ENCODE measurements at places on chromosomes 5 and 9.

- DNase-seq = no peak
Measured at GRCh38 chr9:137514691-137515337, 35.4 kb downstream of the PNPLA7 start.

GRCh38 chr5:122788996-122789395 is 14.1 kb downstream of the SNX2 start:
- no peak for DNase-seq

DNA sequence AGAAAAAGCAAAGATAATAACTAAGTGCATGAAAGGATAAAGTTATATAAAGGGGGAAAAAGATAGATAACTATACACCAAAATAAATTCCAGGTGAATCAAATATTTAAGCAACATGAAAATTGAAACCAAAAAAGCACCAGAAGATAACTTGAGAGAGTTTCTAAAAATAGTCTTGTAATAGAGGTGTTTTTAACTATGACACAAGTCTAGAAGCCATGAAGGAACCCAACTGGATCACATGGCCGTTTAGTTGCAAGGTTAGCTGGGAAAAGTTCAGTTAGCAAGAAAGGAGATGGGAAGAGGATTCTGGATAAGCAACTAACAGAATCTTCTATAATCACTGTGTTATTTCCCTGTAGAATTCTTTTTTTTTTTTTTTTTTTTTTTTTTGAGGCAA is 9.2 kb upstream of the RASA1 start:
- DNase-seq = no peak

DNA sequence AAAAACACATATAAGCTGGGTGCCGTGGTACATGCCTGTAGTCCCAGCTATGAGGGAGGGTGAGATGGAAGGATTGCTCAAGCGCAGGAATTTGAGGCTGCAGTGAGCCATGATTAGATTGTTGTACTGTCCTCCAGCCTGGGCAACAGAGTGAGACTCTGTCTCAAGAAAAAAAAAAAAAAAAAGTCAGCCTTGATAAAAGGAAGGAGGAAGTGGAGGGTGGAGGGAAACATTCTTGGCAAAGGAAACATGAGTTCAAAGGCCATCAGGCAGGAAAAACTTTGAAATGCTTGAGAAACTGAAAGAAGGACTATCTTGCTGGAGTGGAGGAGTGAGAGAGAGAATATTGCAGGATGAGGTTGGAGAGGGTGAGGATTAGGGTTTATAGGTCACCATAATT is 18.3 kb upstream of the ANKHD1 start:
- no peak for DNase-seq

DNA sequence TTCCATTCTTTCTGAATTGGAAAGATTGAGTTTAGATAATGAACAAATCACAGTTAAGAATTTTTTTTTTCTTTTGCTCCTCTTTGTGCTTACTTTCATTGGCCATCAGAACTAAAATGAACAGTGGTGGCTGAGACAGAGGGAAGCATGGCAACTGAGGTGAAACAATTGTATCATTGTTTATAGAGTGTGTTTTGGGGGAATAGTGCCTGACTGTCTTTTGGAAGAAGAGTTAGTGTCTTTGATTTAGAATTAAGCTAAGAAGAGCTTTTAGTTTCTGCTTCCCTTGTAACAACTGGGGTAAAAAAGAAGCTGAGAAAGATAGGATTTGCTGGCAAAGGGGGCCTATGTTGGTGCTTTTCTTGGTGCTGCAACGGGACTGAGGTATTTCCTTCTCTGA is 24.0 kb downstream of the HSD17B4 start:
- DNase-seq = no peak

DNA sequence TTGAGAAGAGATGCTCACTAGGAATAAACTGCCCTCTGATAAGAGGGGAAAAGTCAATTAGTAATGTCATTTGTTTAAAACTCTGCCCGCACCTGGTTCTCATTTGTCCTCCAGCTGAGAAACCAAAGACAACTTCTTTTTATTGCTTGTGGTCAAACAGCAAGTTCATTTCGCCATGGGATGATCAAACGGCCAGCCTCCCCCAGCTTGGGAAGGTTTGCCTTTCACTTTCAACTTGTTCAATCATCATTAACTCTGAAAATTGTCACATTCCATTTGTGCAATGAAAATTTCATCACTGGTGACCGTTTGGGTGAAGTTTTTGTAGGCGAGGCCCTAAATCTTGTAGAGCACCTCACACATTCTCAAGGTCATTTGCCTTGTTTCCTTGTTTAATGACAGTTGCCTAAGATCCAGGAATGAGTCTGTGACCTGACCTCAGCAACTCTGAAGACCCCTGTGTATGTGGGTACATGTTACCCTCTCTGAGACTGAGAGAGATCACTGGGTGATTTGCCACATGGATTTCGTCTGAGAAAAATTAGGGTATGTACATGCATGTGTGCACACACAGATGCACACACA is 117.7 kb downstream of the MARCHF3 start:
- no peak for DNase-seq

GRCh38 chr9:101706997-101707396 is 31.4 kb downstream of the GRIN3A start:
- DNase-seq = no peak

- DNase-seq = no peak
Measured at GRCh38 chr5:113950186-113950585, 411.7 kb upstream of the KCNN2 start.

DNA sequence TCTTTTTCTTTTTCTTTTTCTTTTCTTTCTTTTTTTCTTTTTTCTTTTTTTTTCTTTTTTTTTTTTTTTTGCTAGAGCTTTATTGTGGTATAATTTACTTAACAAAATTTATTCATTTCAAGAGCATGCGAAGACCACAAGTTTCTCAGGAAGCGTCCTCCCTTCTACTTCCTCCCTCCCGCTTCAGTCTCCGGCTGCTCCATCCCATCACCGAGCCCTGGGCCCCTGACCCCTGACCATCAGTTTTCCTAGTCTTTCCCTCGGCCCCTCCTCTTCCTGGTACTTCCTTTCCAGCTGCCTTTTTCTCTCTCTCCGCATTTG is 34.7 kb downstream of the C9orf152 start:
- no peak for DNase-seq

- DNase-seq = no peak
Measured at GRCh38 chr5:134594797-134595457, 37.7 kb downstream of the SAR1B start.

DNA sequence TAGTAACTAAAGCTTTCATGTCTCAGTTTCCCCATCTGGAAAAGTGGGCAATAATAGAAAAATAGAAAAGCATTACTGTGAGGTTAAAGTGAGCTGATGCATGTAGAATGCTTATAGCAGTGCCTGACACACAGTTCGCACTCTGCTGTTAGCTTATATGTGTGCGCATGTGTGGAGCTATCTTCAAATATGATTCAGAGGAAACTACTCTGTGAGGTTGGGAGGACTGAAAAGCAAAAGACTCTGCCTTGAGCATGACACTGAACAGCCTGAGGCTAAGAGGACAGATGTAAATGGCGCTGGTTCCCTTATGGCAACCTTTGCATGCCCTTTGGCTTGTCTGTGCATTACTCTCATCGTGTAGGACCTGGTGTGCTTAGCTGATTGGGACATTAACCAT is 19.4 kb downstream of the NTRK2 start:
- DNase-seq = no peak

DNA sequence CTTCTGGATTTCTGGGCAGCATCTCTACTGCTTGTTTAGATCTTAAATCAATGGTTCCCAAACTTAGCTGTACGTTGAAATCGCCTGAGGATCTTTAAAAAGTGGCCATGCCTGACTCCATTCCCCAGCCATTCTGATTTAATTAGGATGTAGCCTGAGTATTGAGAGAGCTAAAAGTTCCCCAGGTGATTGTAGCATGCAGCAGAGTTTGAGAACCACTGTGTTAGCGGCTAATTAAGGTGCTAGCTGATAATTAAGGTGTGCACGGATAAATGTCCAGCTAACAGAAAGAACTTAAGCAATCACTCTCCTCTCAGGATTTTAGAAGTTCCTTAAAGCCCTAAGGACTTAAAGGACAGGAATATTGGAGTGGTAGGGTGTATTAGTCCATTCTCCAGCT is 89.1 kb downstream of the NMUR2 start:
- DNase-seq = no peak

- no peak for DNase-seq
Measured at GRCh38 chr5:145443366-145443765, 391.8 kb downstream of the PRELID2 start.

- no peak for DNase-seq
Measured at GRCh38 chr5:173592050-173592669, 24.3 kb downstream of the BOD1 start.

DNA sequence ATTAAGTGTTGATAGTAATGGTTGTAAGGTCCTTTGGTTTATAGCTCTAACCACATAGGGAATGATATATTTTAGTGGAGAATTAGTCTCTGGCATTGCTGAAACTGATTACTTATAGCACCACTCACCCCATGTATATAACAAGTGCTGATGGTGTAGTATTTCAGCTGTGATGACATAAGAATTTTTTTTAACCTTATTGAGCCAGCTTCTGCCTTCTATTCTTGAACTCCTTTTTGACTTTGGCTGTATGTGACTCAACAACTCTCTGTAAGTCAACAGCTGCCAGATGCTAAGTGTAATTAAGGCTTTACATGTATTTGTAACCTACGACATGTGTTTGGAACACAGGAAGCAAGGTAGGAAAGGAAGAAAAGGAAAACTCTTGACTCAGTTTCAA is 929.6 kb upstream of the WWC1 start:
- no peak for DNase-seq

DNA sequence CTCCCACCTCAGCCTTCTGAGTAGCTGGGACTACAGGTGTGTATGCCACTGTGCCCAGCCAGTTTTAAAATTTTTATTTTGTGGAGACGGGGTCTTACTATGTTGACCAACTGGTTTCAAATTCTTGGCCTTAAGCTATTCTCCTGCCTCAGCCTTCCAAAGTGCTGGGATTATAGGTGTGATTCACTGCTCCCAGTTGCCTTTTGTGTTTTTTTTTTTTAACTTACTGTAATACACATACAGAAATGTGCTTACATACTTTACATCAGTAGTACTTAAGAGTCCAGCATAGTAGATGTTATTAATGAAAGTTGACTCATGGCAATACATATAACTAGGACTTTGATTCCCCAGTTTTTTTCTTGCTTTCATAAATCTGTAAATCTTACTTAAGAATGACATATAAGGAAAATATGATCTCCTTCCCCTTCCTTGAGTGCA is 4.7 kb downstream of the MAN2A1 start:
- no peak for DNase-seq

DNA sequence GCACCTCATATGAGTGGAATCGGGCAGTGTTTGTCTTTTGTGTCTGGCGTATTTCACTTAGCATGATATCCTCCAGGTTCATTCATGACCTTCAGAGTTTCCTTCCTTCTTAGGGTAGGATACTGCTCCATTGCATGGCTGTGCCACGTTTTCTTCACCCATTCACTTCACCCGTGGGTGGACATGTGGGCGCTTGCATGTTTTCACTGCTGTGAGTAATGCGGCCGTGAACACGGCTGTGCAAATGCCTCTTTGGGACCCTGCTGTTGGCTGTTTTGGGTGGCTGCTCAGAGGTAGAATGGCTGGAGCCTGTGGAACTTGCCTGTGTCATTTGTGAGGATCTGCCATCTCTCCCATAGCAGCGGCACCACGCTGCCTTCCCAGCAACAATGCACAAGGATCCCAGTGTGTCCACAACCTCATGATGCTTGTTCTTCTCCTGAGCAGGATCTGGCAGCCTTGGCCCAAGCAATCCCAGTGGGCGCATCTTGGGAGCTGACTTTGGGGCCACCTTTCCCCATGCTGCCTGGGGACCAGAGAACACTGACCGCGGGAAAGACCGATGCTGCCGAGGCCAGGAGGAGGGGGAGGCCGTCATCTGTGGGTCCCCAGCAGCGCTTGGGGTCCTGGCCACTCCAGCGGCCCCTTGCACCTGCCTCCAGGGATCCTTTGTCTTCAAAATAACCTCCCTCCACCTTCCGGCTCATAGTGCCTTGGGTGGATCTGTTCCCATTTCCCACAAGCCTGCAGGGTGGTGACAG is 2.3 kb upstream of the SCGB3A1 start:
- no peak for DNase-seq

DNA sequence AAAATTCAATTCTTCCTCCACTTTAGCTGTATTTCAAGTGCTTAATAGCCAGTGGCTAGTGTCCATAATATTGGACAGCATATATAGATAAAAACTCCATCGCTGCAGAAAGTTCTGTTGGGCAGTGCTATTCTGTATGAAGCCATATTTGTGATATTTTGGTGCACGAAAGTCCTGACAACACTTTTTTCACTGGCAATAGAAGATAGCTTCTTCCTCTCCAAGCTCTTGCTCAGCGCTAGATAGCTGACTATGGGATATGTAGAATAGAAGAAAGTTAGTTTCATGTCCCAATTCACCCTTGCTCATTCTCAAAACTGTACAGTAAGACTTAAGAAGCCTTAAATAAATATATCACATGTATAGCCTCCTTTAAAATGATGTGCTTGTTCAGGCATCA is 269.9 kb downstream of the TLR4 start:
- no peak for DNase-seq

GRCh38 chr5:112689155-112689909 is 48.4 kb upstream of the APC start:
- DNase-seq = no peak

DNA sequence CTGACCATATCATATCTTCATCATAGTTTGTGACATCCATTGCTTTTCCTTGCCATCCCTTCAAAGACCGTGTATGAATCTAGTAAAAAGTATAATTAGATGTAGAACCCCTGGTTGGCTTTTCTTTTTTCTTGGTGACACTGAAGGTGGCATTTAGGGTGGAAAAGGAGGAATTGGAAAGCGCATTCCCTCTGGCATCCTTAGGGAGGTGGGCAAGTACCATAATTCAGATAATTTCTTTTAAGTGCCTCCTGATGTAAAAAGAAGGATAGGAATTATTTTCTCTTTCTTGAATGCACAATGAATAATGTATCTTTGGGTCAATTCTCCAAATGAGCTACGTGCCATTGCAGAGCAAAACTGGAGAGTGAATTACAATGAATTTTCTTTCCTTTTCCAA is 73.2 kb upstream of the SMARCA2 start:
- DNase-seq = no peak

GRCh38 chr5:9034649-9035048 is 511.2 kb downstream of the SEMA5A start:
- DNase-seq = no peak

DNA sequence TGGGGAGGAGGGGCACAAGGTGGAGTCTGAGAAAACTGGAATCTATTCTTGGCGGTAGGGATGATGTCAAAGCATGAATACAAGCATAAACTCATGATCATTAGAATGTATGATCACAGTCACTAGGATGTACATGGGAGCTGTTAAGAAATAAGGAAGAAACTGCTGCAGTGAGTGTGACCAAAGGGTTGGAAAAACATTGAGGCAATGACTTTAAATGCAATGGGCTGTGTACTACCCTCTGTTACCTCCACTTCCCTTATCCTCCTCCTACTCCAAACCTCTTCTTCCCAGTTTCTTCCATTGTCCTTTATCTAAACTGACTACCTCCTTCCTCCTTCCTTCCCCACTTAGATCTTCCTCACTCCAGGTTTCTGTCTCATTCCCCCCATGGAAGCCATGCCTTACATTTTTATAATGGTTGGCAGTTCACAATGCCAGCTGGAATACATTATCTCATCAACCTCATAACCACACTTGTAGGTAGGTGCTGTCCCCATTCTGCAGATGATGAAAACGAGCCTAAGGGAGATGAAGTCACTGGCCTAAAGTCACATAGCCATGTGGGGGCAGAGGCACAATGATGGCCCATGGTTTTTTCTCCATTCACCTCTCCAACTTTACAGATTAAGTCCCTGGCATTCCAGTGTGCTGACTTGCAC is 21.9 kb upstream of the TNFSF15 start:
- no peak for DNase-seq

GRCh38 chr5:135307143-135307903 is 91.7 kb downstream of the MACROH2A1 start:
- no peak for DNase-seq

GRCh38 chr5:66720780-66721179 is 124.6 kb downstream of the MAST4 start:
- DNase-seq = no peak

All from HS-27A (cell line).